Omental fat pad (tissue), 4 donors: ENCODE measurements at places on chromosomes 2 and 18.

DNA sequence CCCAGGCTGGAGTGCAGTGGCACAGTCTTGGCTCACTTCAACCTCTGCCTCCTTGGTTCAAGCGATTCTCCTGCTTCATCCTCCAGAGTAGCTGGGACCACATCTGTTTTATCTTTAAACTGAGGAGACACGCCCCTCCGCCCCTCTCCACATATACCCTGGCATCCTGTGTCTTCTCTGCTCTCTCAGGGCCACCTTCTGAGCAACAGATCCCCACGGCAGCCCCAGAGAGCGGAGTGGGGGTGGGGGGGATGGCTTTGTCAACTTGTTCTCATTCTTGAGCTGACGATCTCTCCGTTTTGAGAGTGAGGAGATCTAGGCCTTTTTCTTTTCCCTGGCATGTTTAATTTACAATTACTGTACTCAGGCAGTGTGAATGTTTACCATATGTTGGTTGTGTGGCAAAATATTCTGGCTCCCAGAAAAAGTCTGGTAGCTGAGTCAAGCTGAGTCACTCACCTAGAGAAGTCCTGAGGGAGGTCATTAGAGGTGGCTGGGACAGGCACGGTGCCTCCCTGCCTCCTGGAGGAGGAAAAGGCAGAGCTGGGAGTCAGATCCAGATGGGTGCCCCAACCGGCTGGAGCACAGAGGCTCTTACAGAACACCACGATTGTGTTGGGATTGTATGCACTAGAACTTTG lies 19.5 kb upstream of the ID2 start:
- no peak for DNase-seq

DNA sequence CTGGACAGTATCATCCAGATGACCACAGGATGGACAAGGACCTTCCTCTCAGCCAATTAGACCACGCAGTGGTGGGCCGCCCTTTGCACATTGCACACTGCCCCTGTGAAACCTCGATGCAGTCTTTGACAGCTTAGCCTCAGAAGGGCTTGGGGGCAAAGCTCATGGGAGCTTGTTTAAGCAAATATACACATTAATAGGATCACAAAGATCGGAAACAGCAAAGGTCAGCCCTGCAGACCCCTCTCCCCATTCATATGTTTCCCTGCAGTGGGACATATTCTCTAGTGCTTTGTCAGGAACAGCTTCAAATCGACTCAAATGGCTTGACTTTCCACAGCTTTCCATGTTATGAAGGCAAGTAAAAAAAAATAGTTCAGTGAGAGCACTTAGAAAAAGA lies 189.6 kb upstream of the LYPD1 start:
- no peak for DNase-seq

GRCh38 chr18:32252141-32252860 lies 62.5 kb downstream of the MEP1B start:
- DNase-seq, result no peak

DNA sequence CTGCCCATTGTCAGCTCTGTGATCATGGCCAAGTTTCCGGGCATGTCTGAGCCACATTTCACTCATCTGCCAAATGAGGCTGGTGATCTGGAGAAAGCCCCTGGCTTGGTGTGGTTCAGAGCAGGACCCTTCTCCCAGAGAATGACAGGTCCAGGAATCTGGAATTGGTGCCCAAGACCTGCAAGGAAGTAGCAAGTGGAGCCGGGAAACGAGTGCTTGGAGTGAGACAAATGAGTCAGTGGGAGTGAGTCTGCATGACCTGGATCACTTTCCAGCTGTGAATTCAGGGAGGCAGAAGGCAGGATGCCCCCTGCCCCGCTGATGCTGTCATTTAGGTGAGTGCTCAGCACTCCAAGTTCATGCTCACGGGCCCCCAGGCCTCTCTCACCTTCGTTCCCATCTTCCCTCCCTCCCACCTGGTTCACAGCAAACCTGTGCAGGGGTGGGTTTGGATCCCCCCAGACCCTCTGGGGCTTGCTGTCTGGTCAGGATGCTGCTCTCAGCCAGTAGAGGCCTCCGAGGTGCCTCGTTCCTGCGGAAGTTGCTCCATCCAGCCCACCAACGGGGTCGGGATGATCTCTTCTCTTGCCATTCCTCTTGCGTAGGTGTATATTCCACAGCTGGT lies 104.4 kb downstream of the INHBB start:
- no peak for DNase-seq

GRCh38 chr2:64848363-64848762 lies 140.8 kb upstream of the SLC1A4 start:
- no peak for DNase-seq

DNA sequence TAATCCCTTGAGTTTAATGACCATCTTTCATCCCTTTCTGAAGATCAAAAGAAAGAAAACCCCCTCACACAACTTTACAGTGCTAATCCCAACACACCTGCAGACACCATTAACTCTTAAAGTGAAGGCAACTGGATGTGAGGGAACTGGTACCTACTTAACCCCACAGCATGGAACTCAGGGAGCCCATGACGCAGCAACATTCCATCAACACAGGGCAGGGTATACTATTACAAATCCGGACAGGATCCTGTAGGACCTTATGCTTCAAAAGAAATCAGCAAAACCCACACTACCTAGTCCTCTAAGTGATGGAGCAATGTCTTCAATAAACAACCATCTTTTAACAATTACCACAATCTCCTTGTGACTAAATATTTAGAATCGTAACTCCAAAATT lies 78.6 kb downstream of the FARSB start:
- DNase-seq, result no peak

DNA sequence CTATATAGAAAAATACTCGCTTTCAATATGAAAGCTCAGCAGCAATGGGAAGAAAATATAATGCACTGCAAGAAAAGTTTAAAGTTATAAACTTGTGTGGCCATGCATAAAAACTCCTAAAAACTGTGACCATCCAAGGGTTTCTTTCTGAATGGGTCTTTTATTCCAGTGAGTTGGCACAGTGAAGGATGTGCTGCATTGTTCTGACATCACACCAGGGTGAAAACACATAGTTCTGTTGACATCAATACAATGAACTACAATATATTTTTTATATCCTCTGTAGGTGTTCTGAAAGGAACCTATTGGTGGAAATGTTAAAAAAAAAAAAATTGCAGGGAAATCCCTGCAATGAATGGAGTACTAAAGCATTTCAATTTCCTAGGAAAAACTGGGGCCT lies 80.2 kb downstream of the CDH20 start:
- no peak for DNase-seq

DNA sequence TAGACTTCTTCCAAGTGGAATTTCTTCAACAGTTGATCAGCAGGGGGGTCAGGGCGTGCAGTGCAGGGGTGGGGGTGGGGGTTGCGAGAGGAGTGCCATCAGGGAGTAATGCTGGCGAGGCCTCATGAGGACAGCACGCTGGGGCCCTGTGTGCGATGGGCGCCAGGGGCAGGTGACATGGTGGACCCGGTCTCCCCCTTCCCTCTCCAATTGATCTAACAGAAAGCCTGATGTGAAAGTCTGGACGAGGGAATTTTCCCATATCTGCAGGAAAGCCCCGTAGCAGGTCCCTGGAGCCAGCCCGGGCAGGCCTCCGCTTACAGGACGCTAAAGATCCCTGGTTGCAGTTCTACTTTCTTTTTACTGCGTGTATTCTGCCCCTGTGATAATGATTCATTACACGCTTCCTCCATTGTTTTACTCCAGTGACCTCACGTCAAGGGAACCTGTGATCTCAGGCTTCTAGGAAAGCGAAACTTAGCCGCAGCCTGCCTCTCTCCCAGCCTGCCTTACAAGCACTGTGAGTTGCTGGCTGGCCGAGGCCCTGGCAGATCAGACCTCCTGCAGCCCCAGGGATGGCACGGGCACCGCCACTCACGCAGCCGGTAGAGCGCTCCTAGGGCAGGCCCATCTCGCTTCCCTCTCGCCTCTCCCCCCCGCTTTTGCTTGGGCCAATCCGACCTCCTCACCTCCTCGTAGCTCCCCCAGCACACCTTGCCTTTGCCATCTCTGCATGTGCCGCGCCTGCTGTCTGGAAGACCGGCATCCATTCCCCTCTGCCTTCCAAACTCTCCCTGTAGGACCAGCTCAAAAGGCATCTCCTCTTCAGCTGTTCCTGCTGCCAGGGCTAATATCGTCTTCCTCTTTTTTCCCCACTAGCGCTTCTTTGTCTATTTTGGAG lies 19.2 kb downstream of the NEURL3 start:
- DNase-seq, result no peak

DNA sequence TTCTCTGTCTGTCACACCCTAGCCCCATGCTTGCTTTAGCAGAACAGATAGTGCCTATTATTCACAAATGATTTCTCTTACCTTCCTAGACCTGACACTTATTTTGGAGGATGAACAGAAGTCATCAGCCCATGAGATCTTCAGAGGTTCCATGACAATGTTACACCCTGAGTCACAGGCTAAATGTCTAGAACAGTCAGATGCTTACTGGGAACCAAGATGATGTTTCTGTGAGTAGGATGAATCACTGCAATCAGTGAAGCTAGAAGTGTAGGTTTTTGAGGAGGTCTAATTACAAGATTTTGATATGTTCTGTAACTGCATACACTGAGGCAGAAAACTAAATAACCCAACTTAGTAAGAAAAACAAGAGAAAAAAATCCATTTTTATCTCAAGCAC lies 123.0 kb upstream of the THUMPD2 start:
- no peak for DNase-seq

- no peak for DNase-seq
Observed at GRCh38 chr18:13120983-13121441, 97.5 kb upstream of the LDLRAD4 start.

- no peak for DNase-seq
Observed at GRCh38 chr18:27198036-27198435, 12.9 kb upstream of the CHST9 start.

GRCh38 chr2:72439892-72440291 lies 292.2 kb upstream of the CYP26B1 start:
- DNase-seq, result no peak

GRCh38 chr18:13302457-13303225 lies 84.1 kb downstream of the LDLRAD4 start:
- DNase-seq, result no peak

DNA sequence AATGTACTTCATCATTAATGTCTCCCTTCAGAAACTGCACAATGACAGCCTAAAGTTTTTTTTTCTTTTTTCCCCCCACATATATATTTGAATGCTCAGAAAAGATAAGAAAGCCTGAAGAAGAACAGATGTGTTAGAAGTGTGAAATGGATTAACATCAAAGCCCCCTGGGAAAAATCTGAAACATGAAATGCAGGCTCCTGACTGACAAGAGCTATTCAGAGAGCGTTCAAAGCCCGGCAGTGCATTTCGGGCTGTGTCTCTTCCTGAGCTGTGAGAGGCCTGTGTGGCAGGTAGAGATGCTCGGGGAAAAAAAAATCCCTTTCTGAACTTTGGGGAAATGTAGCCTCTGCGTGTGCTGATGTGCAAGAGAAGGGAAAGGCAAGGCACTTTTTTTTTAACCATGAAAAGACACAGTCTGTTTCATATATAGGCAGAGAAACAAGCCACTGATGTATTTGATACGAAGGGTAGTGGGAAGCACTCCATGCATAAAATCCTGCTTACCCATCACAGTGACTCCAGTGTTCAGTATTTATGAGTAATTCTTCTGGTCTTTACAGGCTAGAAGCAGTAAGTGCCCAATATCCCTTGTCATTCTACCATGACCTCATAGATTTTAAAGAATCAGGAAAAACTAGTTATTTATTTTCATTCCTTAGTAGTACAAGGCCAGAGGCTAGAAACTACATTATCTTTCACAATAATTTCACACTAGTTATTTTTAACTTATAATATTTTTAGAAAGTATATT lies 1574.2 kb upstream of the PIK3C3 start:
- no peak for DNase-seq

DNA sequence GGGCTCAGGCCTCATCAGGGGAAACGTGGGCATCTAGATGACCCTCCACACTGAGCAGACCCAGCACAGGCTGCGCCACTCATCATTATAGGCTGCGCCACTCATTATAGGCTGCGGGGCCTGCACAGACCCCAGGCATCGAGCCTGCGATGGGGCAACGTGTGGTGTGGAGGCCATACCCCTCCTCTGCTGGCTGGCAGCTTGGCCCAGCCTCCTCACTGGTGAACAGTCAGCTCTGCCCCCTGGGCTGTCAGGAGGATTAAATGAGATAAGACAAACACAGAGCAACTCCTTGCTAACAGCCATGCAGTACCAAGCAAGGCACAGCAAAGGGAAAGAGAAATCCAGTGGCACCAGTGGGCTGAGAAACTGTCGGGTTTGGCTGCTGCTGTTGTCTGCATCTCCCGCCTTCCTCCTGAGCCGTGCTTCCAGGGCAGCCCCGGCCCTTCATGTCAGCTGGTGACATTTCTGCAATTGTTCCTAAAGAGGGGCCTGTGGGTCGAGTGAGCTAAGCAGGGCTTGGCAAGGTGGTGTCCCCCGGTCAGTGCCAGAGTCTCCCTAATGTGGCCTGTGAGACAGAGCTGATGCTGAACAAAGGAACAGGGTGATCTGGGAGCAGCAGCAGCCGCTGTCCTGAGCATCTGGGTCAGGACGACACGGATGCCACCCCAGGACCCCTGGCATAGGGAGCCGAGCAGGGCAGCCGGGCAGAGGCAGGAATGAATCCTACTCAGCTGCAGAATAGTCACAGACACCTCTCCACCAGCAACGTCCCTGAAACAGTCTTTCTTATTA lies 48.7 kb downstream of the RRM2 start:
- no peak for DNase-seq

GRCh38 chr18:37720663-37721062 lies 155.1 kb upstream of the CELF4 start:
- DNase-seq, result no peak

GRCh38 chr2:67135208-67135607 lies 261.9 kb upstream of the ETAA1 start:
- no peak for DNase-seq

GRCh38 chr2:7860693-7861092 lies 821.2 kb upstream of the ID2 start:
- no peak for DNase-seq

DNA sequence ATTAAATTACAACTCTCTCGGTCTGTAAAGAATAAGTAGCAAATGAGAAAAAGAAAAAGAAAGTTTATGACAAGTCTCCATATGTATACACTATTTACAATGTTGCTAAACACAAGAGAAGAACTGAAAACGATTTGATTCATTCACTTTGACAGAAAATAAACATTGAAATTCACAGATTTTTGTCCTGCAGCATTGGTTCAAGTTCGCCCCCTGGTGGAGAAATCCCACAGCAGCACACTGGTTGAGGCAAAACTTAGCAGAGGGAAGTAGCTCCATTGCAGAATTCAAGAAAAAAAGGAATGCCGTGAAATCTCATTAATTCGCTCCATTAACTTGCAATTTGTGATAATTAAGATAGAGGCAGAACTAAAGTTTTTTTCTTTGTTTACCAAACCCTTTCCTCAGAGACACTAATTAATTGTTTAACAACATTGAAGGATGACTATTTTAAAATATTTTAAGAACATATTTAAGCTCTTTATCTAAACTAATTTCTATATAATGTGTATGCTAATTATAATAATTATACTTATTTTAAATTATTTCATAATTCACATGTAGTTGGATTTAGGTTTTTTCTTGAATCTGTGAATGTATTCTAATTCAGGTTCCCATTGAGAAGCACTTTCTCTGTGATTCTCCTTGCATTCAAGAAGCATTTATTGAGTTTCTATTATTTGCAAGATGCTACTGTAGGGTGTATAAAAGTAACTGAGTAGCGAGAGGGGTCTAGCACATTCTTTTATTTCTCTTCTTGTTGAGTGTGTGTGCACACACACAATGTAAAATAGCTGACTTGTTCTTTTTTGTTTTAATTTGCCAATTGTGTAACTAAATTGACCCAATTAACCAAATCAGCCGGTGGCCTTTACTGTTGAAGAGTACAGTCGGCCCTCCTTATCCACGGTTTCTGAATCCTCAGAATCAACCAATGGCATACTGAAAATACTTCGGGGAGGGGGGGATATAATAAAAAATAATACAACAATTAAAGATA lies 74.1 kb downstream of the COL4A3 start:
- DNase-seq, result peak; percentile 79
